ENCODE measurements at places on chromosomes 7 and 10.

GRCh38 chr10:1354809-1355710 lies 298.9 kb downstream of the WDR37 start:
- no peak for DNase-seq

GRCh38 chr10:99569961-99570360 lies 37.2 kb downstream of the NKX2-3 start:
- no peak for DNase-seq

DNA sequence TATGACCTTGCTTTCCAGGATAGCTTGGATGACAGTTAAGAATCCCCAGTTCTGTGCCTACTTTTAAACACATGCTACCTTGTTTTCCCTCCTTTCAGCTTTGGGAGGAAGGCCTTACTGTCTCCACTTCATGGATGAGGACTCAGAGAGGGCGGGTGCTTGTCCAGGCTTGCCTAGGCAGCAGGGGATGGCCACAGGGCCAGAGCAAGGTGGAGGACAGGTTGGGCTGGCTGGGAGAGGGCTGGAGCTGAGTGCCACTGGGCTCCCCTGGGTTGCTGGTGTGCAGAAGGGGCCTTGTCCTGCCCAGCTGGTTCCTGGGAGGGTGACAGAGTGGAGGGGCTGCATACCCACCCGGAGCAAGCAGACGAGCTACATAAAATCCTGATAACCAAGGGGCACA lies 117.8 kb downstream of the GRK5 start:
- no peak for DNase-seq

- no peak for DNase-seq
Observed at GRCh38 chr7:159141167-159141566, 3.5 kb downstream of the VIPR2 start.

Data from activated CD8-positive, alpha-beta memory T cell treated with anti-CD3 and anti-CD28 coated beads for 1 hour (primary cell).